Brain microvascular endothelial cell (primary cell): ENCODE measurements at places on chromosomes 16 and 17.

GRCh38 chr17:76371656-76372628 lies 12.5 kb upstream of the SPHK1 start:
- peak; percentile 99 for DNase-seq

DNA sequence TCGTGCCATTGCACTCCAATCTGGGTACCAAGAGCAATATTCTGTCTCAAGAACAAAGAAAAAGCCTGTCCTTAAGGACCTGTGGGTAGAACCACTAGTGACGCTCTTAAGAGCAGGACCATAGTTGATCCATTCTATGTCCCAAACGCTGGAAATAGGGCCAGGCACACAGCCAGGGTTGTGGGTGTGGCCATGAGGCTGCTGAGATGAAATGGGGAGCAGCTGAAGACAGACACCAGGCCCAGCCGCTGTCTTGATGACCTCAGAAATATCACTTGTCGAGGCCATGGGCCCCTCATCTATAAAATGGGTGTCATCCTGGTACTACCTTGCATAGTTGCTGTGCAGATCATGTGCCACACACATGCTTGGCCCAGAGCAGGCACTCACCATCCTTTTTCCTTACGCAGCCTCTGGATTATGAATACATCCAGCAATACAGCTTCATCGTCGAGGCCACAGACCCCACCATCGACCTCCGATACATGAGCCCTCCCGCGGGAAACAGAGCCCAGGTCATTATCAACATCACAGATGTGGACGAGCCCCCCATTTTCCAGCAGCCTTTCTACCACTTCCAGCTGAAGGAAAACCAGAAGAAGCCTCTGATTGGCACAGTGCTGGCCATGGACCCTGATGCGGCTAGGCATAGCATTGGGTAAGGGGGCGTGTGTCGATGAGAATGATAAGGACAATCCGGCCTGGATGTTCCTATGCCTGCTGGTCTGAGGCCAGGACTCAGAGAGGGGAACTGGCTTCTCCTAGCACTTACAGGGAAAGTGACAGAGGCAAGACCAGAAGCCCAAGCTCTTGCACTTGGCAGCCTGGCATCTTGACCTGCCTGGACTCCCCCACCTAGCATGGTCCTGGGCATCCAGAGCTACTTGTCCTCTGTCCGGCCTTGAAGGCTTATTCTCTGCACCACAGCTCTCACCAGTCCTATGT lies 25.5 kb downstream of the CDH5 start:
- no peak for DNase-seq

- peak; percentile 87 for DNase-seq
Observed at GRCh38 chr16:22386976-22387375, 12.6 kb upstream of the CDR2 start.

DNA sequence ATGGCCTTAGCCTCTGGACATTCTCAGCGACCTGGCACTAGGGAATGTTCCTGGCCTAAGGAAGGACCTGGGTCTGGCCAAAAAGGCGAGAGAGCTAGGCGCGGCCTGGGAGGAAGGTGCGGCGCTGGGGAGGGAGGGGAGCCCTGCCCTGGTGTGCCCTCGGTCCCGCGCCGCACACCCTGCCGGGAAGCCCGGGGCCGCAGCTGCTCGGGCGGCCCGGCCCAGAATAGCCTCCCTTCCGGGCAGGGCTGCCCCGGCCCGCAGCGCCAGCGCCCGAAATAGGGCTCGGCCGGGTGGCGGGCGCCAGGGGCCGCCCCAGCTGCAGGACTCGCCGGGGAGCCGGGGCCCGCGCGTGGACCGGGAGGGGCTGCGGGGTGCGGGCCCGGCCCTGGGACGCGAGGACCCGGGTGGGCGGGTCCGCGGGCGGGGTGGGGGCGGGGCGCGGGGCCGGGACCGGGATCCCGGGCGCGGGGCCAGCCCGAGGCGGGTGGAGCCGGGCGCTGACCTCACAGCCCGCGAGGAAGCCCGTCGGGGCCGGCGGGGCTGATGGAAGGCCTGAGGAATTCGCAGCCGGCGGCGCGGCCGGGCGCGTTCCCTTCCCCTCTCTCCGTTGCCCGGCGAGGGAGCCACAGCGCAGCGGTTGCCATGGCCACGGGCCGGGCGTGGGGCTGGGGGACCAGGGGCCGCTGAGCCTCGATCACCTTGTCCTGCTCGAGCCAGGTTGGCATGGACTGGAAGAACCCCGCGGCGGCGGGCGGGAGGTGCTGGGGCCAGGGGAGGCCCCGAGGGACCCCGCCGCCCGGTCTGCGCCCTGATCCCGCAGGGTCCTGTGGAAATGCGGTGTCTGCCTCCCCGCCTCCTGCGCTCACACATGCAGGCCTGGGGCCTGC lies 18.1 kb downstream of the SOCS3 start:
- no peak for DNase-seq

GRCh38 chr16:50547340-50548124 lies 664 bp upstream of the NKD1 start:
- no peak for DNase-seq

- no peak for DNase-seq
Observed at GRCh38 chr17:77440560-77440981, 299.8 kb downstream of the SEC14L1 start.

- no peak for DNase-seq
Observed at GRCh38 chr16:51591480-51591879, 440.4 kb upstream of the SALL1 start.

- DNase-seq: no peak
Observed at GRCh38 chr17:181245-182049, at the start of gene DOC2B. TSS of gene DOC2B (minus strand) at chr17:181650. CDS start at chr17:181479, 171 bp downstream.

DNA sequence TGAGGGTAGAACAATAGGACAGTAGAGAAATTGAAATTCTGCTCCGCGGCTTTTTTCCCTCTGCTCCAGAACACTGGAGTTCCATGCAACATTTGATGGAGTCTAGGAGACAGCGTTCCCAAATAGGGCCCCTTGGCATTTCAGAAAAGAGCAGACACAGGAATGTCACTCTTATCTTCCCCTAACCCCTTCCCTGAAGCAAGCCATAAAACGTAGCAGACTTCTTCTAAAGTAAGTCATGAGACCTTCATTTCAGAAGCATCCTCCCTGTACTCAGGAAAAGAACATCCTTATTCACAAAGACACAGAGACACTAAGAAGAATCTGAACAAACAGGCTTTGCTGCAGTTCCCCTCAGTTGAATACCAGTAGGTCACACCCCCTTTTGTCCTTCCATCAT lies 296.1 kb upstream of the SOX9 start:
- no peak for DNase-seq

GRCh38 chr17:78211032-78211431 lies 3.0 kb upstream of the BIRC5 start:
- DNase-seq: no peak

DNA sequence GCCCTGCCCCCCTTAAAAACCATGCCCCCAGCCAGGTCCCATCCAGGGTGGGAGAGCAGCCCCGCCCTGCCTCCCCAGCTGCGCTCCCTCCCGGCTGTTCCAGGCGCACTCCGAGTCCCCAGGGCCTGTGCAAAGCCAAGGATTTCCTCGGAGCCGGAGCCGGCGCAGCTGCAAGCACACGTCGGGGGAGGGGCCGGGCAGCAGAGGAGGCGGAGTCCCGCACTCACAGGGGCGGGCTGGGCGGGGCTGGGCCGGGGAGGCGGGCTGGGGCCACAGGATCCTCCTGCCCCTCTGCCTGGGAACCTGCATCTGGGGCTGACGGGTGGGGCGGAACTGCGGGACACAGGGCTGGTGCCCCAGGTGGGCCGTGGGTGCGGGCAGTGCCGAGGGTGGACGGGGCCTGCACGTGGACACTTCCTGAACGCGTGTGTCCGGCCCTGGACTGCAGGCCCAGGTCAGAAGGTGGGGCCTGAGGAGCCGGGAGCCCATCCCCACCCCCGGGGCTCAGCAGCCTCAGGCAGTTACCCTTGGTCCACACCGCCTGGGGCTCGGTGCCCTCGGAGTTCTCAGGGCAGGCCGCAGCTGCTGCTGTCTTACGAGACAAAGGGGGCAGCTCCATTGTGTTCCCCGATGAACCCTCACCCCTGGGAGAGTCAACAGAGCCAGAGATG lies 24.0 kb upstream of the SSTR5 start:
- peak; percentile 27 for DNase-seq

GRCh38 chr17:4006165-4006589 lies 41.9 kb upstream of the ATP2A3 start:
- no peak for DNase-seq

DNA sequence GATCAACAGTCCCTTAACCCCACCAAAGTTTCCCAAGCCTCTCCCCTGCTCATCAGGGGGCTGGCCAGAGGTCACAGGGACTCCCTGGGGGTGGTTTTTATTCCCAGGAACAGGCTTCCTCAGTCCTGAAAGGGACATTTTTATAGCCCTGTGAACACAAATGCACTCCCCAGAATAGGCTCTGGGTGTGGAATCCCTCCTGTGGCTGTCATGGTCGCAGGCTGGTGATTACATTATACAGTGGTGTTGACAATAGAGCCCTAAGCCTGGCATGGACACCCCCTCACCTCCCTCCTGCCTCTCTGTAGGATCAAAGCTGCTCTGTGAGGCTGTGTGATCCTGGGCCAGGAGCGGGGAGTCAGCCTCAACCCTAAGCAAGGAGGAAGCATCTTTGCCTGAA lies 1.4 kb upstream of the CA4 start:
- no peak for DNase-seq
